NK-92 treated with Interleukin-12 subunit alpha and Interleukin-12 subunit beta, amount 100 ng/mL, for 24 hours (cell line): ENCODE measurements at places on chromosomes 3 and 15.

- DNase-seq: no peak
Measured at GRCh38 chr3:52299247-52299878, 11.7 kb downstream of the GLYCTK start.

DNA sequence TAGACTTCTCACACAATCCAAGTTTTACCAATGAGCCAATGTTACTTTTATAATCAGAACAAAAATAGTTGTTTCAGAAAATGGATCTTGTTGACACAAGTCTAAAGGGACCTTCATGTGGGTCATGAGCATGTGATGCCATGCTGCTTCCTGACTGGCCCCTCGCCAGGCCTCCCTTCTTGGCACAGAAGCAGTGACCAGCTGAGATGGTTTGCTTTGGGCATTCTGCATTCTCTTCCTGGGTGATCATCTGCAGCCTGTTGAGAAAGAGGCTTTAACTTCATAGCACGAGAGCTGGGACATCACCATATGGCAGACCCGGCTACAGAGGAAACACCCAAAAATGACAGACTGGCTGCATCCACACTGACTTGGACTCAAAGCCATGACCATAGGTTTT lies 45.7 kb downstream of the TGM4 start:
- no peak for DNase-seq

DNA sequence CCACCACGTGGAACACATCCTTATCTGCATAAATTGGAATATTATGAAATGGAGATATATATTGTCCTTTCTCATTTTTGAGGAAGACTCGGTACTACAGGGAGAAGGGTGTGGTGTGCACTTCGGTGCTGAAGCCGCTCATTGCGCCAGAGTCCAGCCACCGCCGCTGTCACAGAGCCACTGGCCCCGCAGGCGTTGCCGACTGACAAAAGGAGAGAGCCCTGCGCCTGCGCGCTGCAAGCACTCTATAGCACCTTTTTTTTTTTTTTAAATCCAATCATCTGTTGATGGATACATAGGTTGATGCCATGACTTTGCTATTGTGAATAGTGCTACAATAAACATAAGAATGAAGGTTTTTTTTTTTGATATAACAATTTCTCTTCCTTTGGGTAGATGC lies 130.0 kb upstream of the TBC1D5 start:
- no peak for DNase-seq

GRCh38 chr3:155323063-155323666 lies 29.7 kb upstream of the STRIT1 start:
- no peak for DNase-seq

- no peak for DNase-seq
Measured at GRCh38 chr3:186815435-186815834, 9.2 kb upstream of the RFC4 start.

GRCh38 chr15:62066663-62067447 lies at the start of gene C2CD4A:
Gene C2CD4A (plus strand): TSS chr15:62066977. CDS start chr15:62067614, 637 bp downstream.
- no peak for DNase-seq

- no peak for DNase-seq
Measured at GRCh38 chr3:187798531-187799530, 53.6 kb upstream of the BCL6 start.

DNA sequence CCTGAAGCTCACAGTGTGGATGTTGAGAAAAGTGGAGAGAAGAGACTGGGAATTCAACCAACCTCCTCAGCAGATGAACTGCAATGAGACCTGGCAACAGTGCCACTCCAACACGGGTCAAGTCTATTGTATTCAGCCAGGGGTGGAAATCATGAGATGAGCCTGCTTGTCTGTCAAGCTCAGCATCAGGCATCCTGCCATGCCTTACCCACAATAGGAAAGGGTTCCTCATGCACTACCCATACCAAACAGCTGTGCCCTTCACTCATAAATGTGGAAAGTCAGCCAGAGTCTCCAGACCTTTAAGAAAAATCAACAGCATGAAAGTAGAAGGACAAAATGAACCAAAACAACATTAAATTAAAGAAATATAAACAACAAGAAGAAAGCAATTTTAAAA lies 542.1 kb downstream of the EPHB1 start:
- no peak for DNase-seq

- no peak for DNase-seq
Measured at GRCh38 chr3:58111513-58112184, 99.1 kb downstream of the DNASE1L3 start.

GRCh38 chr3:153513236-153513635 lies 351.2 kb downstream of the RAP2B start:
- DNase-seq: no peak

DNA sequence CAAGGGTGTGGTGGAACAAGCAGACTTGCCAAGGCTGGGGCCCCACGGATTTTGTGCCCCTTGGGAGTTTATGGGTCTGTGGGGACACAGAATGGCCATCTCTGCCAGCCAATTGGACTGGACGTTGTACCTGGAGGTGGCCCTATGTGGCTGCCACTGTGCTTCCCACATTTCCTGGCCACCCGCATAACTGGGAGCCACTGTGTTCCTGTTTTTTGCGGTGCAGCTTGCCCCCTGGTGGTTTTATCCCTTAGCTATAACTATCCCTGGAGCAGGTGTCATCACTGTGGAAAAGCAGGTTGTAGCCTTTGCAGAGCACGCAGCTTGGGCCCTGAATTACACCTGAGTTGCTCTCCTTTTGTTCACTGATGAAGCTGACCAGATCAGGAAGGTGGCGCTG lies 306.3 kb downstream of the ZPLD1 start:
- DNase-seq: no peak

DNA sequence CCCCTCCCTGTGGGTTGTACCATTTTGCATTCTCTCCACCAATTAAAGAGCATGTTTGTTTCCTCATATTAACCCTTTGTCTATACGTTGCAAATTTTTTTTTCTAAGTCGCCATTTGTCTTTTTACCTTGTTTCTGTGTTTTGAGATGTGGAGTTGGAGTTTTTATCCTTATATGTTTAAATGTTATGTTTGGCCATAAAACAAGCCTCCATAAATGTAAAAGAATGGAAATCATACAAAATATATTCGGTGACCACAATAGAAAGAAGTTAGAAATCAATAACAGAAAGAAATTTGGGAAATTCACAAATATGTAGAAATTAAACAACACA lies 29.2 kb downstream of the LRRK1 start:
- DNase-seq: no peak

- DNase-seq: no peak
Measured at GRCh38 chr15:33243869-33244268, 49.4 kb upstream of the FMN1 start.

DNA sequence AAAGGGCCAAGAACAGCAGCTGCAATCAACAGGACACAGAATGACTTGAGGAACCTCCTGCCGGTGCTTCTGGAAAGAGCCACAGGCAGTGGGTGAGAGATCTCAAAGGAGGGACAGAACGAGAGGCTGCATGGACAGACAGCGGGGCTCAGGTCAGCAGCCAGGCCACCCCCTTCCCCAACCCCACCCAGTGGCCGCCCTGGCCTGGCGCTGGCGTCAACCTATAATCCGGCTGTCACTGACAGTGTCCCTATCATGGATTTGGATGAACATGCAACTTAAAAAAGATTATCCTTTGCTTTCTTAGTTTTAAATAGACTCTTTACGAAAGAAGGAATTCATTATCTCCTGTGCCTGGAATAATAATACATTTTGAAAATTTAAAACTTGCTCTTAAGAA lies 54.1 kb downstream of the TRPM1 start:
- no peak for DNase-seq

DNA sequence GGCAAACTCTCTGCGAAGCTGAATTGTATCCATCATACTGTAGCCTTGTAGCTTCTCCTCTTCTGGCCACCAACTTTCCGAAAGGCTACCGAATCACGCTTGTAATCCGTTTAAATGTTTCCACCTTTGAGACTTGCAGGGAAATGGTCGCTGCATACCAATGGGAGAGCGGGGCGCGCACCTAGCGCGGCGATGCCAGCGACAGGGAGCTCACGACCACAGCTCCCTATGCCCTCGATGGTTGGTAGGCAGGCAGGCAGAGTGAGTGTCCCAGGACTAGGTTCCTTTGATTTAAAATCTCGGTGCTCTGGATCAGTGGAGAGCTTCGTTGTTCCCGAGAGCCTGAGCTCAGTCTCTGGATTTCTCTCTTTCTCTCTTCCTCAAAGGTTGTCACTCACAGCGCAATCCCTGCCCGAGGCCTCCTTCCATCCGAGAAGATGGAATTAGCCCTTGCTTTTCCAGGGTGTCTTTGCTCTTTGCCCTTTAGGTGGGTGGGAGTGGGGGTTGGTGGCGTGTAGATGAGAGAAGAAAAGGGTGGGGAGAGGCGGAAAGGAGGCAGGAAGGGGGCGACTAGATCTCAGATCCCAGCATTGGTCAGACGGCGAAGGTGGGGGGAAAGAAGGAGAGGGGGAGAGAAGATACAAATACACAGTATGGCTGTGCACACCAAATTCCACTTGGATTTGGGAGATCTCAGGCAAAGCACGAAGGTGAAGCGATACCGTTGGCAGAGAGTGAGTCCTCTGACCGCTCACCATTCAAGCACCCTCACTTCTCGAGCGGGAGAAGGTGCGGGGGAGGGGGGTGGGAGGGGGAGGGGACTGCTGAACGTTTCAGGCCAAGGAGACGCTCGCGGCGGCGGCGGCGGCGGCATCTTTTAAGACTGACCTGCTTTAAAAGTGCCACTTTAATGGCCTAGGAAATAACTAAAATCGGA lies at the start of gene SLITRK3:
Gene SLITRK3, minus strand, starts transcription at position 745 of the 937 bp plus-strand sequence. CDS start 5,554 bp downstream, outside the sequence.
- DNase-seq: no peak

DNA sequence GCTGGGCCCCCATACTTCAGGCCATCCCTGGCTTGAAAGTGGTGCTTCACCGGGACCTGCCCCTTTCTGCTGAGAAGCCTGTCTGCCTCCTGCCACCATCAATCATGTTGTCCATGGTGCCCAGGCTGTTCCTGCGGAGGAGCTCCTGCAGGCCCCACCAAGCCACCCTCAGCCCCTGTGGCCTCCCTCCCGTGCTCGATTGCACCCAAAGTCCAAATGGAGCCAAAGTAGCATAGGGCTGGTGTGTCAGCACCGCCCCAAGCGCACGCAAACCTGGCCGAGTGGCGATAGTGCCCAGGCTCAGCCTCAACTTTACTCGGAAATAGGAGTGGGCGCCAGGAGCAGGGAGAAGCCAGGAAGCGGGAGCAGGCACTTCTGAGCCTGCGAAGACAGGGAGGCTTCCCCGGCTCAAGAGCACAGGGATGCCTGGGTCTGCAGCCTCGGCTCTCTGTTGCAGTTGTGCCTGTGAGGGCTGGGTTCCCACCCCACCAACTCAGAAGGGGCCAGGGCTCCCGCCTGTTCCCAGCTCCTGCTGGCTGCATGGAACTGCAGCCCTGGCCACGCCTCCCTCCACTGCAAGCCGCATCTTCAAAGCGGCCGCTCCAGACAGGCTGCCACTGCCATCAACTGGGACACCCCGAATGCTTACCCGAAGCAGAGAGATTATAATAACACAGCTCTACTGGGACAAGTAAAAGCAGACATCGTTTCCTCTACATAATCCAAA lies 203.0 kb downstream of the ARRDC4 start:
- no peak for DNase-seq

- DNase-seq: no peak
Measured at GRCh38 chr15:30928076-30928475, 24.4 kb downstream of the FAN1 start.

- DNase-seq: no peak
Measured at GRCh38 chr15:100923902-100924301, 4.7 kb downstream of the LRRK1 start.

- peak; percentile 12 for DNase-seq
Measured at GRCh38 chr15:39627451-39628143, 46.7 kb downstream of the THBS1 start.

DNA sequence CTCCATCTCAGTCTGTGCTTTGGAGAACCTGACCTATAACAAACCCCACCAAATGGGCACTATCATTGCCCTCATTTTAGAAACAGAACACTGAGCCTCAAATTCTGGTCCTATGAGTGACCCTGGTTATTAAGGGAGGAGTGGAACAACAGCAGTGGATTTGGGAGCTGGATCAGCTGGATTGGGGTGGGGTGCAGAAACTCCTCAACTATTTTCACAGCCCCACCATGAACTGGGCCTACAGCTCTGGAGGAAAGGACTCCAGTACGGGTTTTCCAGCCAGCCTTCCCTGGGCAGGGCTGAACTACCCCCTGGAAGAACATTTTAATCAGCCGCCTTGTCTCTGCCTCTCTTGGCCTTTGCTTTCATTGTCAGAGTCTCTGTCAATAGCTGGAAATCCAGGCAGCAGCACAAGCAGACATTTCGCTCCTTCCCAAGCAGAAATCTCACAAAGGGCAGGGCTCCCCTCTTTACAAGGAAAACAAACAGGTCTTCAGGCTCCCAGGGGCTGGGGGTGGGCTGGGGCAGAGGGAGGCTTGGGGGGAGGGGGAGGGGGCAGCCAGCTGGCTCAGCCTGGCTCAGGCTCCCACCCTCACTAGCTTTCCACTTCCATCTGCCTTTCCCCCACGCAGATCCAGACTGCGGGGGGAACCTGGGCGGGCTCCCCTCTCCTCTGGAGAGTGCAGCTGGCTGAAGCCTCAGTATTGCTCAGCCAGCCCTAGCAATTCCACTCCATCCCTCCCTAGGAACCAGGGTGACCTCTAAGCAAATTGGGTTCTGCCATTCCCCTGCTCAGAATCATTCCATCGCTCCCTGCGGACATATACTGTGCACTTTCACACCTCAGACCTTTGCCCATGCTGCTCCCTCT lies 13.7 kb upstream of the TLE3 start:
- DNase-seq: no peak

- DNase-seq: no peak
Measured at GRCh38 chr3:101300073-101300472, 20.3 kb downstream of the IMPG2 start.

DNA sequence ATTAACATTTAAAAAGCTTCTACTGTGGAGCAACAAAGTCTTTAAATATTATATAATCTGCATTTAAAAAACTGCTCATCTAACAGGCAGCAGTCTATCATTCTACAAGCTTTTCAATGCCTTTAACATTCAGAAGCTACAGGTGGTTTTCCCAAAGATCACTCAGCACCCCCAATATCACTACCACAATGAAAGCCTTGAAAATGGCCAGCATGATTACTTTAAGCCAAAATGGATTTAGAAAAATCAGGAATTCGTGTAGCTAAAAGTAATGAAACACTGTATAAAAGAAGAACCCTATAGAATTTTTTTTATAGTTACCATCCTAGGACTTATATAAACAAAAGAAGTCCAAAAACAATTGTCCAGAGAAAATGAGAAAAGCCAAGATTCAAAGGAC lies 400.4 kb downstream of the TIGIT start:
- DNase-seq: no peak

GRCh38 chr3:50651445-50651844 lies 23.3 kb upstream of the DOCK3 start:
- no peak for DNase-seq

- DNase-seq: no peak
Measured at GRCh38 chr3:27677565-27677964, 44.6 kb downstream of the EOMES start.

GRCh38 chr15:68403161-68403941 lies 28.6 kb downstream of the ITGA11 start:
- no peak for DNase-seq

- DNase-seq: no peak
Measured at GRCh38 chr3:119146578-119147375, 812 bp downstream of the TEX55 start.
